ENCODE measurements at places on chromosomes 1 and 21.
A peak's percentile ranks its signal among the peaks of the same experiment; 100 is the strongest.

GRCh38 chr1:69292833-69293232 is 274.9 kb upstream of the LRRC7 start:
- DNase-seq = no peak

DNA sequence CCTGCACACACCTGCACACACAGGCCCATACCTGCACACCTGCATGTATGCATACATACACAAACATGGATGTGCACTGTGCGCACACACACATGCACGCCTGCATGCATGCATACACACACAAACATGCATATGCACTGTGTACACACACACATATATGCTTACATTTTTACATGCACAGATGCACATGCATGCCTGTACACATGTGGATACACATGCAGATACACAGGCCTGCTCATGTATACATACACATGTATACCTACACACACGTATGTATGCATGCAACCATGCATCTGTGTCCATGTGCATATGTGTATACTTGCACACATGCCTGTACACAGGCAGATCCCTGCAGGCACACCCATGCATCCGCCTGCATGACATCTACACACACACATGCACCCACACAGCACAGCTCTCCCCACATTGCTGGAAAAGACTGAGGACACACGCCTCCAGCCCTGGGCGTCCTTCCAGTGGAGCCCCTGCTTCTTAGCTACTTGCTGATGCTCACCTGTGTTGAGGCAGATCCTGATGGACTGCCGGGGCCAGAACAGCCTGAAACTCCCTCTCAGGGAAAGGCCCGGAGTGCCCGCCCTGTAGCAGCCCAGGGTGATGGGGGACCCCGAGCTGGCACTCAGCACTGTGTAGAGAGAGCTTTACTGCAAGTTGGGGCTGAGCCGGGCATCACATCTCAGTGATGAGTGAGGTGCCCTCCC is 28.6 kb downstream of the KRTAP10-1 start:
- DNase-seq = no peak

DNA sequence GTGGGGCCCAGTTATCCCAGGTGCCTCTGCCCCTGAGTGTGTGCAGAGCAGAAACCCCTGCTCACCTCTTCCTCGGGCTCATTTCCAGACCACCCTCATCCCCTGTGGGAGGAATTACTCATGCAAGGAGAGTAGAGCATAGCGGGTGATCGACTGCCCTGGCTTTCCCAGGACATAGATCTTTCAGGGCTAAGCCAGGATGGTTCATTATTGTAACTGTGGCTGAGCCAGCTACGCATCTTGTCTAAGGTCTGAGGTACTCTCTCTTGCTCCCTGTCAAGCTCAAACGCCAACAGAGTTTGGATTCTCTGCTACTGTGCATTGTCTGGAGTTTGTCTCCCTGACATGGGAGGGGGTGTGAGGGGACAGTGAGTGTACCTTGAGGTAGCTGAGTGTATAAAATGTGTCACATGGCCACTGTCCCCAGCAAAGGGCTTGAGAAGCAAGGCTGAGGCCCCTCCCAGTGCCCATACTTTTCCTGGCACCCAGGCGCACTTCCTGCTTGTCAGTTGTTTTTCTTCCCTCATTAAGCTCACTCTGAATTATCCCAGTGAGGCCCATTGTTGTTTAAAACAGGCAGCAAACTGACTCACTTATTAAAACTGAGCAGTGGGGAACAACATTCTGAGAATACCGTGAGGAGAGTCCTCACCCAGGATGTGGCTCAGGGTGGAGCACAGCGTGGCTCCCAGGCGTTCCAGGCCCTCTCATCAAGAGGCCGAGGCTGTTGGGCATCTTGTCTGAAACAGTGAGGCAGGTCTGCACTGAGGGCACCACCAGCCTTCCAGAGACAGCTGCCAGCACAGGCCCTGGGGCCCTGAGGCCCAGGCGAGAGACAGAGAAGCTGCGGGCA is 92.9 kb downstream of the LAMC2 start:
- DNase-seq = no peak

GRCh38 chr1:116958977-116959376 is 42.6 kb upstream of the CD101 start:
- DNase-seq = no peak

- no peak for DNase-seq
These were observed 106.1 kb downstream of the CRYAA start for GRCh38 chr21:43274946-43275310.

DNA sequence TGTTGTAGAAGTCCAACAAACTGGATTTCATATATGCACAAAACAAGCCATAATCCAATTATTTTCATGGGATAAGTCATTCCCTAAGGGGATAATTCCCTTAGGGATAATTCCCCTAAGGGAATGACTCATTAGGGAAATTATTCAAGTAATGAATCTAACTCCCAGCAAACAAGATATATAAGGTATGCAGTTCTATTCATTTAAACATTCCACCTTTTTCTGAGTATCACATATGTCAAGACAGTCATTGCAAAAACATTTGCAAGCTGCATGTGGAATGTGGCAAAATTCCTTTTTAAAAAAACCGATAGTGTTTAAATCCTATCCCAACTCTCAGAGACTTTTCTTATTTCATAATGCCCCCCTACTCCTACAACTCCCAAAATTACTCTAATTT is 131.2 kb downstream of the AKT3 start:
- no peak for DNase-seq

DNA sequence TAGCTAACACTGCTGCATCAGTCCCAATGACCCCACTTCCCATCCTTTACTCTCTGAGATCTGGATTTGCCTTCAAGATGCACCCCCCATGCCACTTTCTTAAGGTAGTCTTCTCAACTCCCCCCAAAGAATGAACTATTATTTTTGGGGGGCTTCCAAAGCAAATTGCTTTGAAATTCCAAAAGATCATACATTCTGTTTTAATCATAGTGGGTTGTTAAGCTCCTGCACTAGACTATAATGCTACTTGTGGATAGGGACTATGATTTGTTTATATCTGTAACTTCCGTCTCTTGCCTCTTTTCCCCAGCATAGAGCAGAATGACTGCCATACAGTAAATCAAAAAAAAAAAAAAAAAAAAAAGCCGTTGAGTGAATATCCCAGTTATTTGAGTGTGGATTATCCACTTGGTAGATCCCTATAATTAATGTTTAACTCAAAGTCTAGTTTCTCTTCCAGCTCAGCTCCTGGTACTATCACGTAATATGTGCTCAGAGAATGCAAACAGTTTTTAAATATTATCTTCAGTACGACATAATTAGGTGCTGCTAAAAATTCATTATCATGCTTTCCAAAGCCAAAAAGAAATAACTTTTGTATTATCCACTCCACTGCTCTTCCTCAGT is 26.9 kb downstream of the KIRREL1 start:
- no peak for DNase-seq

GRCh38 chr1:11951901-11952300 is 17.4 kb downstream of the PLOD1 start:
- DNase-seq = no peak

DNA sequence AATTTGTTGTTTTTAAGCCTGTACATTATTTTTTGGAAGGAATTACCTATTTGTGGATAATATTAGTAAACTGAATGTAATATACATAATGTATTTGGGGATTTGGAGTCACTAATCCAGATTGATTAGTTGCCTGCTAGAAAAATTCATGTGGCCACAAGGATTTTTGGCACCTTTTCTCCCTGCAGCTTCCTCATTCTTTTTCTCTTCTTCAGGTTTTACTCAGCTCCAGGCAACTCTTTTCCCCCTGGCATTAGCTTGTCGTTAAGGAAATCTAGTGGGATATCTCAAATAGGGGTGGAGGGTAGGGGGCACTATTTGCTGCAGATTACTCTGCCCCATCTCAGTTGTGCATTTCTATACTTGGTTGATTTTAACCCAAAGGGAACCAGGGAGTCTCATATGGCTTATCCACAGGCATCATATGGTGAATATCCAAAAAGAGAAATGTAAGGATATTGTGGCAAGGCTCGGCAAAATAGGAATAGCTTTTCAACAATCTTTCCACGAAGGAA is 203.1 kb downstream of the NFIA start:
- no peak for DNase-seq

GRCh38 chr1:78715181-78715661 is 65.6 kb downstream of the IFI44 start:
- DNase-seq = no peak

GRCh38 chr1:32886004-32886827 is at the start of gene HPCA:
HPCA (plus strand) TSS chr1:32886491; CDS start chr1:32888899, 2,408 bp downstream.
- DNase-seq = peak; percentile 40

DNA sequence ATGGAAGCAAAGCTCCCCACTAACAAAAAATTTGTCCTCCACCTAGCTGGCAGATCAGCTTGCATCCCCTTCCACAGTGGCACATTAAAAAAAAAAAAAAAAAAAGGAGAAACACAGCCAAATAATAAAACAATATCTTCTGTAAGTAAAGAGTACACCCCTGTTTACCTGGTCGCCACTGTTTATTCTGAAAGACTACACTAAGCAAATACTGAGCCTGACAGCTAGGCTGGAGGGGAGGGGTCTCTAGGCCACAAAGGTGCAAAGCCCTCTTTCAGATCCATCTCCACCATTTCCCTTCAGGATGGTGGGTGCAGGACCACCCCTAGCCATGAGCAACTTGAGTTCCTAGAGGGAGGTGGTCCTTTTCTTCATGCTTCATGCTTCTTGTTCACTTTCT is 22.8 kb upstream of the SLC45A3 start:
- DNase-seq = no peak

DNA sequence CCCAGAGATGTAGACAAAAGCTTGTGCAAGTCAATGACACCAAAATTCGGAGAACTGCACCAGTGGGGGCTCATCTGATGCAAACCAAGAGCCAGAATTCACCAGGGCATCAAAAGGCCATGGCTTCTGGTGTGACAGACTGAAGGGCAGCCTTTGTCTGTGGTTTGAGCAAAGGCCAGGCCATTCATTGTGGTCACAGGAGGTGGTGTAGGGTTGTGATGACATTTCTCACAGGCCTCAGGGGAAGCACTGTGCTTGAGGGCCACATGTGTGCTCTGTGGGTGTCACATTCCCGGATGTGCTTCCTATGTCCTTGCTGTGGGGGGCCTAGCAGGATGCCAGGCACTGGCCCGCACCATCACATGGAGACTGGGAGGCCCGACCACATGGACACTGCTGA is 22.5 kb upstream of the KCNE1 start:
- no peak for DNase-seq

DNA sequence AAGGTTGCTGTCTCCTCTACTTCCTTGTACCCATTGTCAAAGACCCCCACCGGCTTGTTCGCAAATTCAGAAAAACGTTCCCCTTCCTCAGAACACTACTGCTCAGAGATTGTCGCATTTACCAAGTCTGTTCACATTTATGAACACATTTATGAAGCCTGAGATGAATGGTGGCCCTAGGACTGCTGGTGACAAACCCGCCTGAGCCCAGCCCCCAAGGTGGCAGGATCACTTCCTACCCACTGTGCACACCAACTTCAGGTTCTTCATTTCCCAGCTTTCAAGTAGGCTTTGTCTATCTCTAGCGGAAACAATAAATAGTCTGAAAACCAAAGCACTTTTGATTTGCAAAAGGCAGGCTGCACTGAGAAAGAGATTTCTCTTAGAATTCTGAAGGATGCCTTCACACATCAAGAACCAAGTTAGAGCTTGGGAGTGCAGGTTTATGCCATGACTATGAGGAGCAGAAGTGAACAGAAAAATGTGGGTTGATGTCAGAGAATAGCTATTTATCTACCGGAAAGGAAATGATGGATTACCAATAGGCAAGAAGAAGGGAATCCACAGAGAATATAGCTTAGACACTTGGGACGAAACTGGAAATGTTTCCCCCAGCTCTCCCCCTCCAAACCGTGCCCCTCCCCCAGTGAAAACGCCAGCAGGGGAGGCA is 200.5 kb downstream of the TOMM20 start:
- DNase-seq = no peak

GRCh38 chr21:35711661-35712060 is 348.7 kb downstream of the SETD4 start:
- DNase-seq = no peak

DNA sequence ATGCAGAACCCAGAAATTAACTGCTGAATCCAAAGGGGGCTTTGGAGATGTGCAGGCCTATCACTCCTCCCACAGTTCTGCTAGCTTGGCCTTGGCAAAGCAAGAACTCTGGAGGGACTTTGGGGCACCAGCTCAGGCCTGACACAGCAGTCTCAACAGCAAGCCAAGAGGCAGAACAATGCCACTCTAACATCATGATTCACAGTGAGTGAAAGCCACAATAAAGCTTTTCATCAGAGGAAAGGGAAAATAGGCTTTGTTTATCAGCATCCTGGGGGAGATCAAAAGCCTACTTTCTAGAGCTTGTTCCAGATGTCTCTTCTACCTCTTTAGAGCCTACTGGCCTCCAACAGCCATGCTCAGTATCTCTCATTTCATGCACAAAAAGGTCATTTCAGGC is 283.4 kb downstream of the KCNH1 start:
- DNase-seq = no peak

- no peak for DNase-seq
These were observed 90.7 kb downstream of the MAB21L3 start for GRCh38 chr1:116201911-116202310.

DNA sequence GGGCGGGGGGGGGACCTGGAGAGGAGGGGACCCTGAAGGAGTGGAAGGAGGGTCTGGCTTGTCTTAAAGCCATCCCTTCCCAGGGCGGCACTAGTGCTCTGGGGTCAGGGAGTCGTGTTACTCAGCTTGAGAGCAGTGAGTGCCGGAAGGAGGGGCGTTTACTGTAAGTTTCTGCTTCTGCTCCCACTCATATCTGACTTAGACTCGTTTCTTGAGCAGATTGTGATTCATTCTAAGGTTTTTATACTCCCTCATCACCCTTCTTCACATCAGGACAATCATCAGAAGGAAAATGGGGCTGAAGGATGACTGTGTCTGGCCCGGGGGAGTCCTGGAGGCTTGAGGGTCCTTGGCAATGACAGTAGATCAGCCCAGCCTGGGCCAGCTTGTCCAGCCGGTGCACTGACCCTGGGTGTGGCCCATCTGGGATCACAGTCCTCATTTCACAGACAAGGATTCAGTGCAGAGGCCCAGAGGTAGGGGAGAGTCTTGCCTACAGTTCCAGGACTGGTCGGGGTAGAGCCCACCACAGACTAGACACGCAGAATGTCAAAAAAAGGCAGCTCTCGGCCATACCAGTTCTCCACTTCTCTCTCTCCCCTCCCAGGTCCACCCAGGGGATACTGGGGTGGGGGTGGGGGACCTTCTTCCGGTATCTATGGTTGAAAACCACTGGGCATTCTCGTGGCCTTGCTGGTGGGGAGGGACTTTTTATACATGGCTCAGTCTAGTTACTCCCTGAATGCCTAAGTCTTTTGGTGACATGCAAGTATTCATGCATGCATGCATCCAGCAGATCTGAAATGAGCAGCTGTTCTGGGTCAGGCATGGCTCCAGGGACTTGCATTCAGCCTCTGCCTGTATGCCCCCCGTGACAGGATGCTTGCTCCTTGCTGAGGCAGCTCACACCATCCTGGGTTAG is 5.1 kb downstream of the TNFRSF8 start:
- peak; percentile 56 for DNase-seq

GRCh38 chr1:904310-904950 is 19.3 kb upstream of the SAMD11 start:
- peak; percentile 76 for DNase-seq

All from stimulated activated CD8-positive, alpha-beta memory T cell treated with anti-CD3 and anti-CD28 coated beads, Interleukin-2, amount 100 ng/mL, for 48 hours (primary cell).